ENCODE measurements at places on chromosomes 2 and 18. TPM values are rescaled to one million over a fixed set of nuclear protein-coding genes. Genes with fewer than 3 reads are reported as not detected.
A peak's percentile ranks its signal among the peaks of the same experiment; 100 is the strongest.

- no peak for DNase-seq
Observed at GRCh38 chr2:26088038-26088643, 54.3 kb downstream of the RAB10 start.

GRCh38 chr2:43842866-43843226 is 4.1 kb downstream of the ABCG8 start:
- DNase-seq, result no peak

DNA sequence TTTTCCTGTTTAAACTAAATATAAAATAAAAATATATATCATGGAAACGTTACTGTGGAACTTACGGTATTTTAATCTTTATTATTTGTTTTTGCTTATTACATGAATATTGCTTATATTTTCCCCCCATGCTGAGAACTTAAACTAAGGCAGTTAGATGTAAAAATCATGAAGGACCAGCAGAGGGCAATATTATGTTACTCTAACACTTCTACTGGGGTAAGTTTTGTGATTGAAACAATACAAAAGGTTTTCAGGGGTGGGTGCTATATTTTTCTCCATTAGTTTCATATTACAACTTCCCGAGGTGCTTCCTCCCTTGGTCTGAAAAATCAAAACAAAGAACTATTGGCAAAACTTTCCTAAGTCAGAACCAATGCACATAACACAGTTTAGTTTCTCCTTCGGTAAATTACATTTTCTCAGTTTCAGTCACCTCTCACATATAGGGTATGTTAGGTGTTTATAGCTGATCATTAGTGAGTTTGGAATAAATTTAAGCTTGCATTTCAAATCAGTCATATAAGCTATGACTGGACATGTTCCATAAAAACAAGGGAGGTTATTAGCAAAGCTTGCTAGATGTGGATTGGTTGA is 54.8 kb downstream of the ZNF407 start:
- DNase-seq, result peak; percentile 7

DNA sequence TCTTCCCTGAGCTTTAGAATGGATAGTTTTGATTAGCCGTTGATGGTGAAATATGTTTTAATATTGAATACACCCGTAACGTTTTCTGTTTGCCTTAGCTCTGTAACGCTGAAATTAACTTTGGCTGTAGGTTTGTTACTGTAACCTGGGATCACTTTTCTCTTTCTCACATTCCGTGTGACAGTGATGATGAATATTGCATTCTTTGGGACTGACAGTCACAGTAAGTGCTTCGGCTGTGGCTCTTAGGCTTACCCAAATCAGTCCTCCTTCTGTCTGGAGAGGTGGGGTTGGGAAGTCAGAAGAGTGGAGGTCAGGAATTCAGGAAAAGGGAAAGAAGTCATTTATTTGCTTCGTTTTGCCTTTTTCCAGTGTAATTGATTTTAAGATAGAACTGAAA is 18.0 kb downstream of the RMC1 start:
- no peak for DNase-seq

DNA sequence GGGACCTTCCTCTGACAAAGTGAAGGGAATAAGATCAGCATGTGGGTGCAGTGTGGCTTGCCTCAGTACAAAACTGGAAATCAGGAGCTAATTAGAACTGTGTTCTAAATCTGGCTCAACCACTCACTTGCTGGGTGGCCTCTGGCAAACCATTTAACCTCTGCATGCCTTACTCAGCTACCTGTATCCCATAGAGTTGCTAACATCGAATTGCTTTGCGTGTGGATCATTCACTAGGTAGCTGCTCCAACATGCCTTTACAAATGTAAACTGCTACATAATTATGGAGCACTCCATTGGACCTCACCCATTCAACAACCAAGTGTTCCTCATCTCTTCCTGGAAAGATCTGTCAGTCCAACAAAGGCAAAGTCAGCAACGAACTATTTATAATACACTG is 19.0 kb downstream of the PLEKHM3 start:
- DNase-seq, result no peak

DNA sequence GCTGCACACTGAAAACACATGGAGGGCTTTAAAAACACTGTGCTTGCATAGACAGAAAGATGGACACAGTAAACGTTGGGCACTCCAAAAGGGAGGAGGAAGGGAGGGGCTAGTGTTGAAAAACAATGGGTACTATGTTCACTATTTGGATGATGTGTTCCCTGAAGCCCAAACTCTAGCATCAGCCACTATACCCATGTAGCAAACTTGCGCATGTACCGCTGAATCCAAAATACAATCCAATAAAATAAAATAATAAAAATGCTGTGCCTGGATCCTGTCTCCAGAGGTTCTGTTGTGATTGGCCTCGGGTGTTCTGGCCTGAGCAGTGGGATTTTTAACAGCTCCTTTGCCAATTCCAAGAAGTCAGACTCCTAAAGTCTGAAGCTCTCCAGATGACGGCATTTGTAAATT is 166.0 kb downstream of the TMEM182 start:
- no peak for DNase-seq

GRCh38 chr18:10261344-10262276 is 192.8 kb upstream of the APCDD1 start:
- DNase-seq, result no peak

GRCh38 chr2:12728221-12728777 is 11.6 kb downstream of the TRIB2 start:
- peak; percentile 82 for DNase-seq

DNA sequence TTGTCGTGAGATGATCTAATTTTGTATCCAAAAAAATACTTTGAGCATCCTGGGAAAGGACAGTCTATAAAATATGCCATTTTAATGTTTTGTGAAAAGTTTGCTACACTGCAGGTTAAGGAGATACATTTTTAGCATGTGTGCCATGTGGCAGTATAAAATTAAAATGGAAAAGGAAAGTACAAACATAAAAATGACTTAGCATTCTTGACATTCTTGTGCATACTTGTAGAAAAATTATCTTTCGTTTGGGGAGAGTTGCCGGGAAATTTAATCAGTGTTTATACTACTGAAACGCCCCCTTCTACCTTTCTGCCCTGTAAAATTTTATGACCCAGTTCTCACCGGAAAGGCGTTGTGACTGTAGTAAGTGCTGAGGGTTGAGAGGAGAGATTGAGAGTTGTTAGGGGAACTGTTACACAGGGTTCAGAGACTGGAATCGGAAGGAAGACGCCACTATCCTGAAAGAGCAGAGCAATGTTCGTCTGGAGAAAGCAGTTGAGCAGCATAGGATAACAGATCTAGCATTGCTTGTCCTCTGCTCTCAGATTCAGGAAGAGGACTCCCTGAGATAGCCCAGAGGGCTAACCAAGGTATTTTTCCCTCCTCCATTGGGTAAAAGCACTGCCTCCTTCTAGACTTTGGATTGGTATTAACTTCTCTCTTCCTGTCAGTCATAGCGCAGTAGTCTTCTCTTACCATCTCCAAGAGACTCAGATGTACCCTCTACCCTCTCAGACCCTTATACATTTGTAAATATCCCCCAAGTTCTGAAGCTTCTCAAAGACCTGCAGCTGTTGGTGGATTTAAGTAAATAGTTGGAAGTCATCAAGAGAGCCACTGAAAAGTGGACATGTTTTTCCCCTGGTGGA is 2.7 kb downstream of the CDH20 start:
- DNase-seq, result no peak

- no peak for DNase-seq
Observed at GRCh38 chr18:57585421-57585820, 1.1 kb downstream of the FECH start.

GRCh38 chr2:23788100-23788499 is 138.8 kb downstream of the ATAD2B start:
- DNase-seq, result peak; percentile 45

DNA sequence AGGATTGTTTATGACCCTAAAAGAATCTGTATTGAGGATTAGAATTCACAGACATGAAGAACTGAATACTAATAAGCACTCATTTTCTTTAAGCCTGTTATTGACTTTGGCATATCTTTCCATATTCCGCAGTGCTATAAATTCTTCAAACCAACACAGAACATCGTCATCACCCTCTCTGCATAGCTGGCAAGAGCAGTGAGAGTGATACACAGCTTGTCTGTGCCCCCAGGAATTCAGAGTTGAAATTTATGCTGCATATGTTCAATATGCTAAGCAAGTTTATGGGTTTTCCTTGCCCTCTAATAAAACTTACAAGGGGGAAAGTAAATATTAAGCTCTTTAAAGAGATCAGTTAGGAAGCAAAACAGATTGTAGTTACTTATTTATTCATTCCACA is 32.7 kb downstream of the CTLA4 start:
- no peak for DNase-seq

DNA sequence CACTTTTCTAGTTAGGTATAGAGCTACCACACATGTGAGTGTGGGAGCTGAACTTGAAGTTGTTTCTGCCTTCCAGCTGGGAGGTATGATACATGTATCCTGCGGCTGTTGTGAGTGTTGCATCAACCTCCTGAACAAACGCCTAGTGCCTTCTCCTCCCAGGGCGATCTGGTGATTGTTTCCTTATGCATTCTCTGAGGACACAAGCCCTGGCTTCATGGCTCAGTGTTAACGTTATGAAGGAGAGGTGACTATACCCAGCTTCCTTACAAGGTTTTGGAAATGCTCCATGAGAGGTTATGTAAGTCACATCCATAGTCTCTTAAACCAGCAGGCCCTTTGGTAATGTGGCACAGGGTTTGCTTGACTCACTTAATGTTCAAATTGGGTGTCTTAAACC is 64.9 kb downstream of the SPRED2 start:
- DNase-seq, result no peak

DNA sequence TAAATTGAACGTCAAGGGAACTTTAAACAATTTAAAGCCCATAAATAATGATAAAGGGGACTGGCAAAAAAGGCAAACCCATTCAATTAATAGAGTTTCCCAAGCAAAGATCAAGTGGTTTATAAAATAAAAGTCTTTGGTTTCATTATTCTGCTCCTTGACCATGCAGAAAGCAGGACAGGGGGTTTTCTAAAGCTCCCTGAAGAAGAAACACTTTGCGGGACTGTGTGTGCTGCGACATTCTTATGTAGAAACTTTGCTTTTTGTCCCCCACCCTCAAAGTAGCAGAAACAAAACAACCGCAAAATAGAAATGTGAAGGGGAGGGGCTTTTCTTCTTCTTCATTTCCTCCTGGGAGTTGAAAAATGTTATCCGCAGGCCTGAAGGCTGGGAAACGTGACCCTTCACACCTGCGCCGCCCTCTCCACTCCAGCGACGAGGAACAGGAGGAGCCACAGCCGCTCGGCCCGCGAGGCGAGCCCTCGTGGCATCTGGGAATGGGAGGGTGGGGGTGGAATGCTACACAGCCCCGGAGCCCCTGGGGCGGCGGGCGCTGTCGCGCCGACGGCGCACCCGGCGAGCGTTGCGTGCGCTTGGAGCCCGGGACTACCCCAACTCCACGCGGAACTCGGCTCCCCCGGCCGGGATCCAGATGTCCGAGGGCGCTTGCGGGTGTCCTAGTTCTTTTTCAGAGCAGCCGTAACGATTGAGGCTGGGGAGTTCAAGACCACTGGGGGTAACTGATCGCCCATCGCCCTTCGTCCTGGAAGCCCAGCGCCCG is 4.3 kb upstream of the GBX2 start:
- no peak for DNase-seq

- peak; percentile 82 for DNase-seq
Observed at GRCh38 chr2:240434728-240435456, 571 bp upstream of the GPC1 start.

GRCh38 chr18:4510711-4511110 is 55.6 kb upstream of the DLGAP1 start:
- DNase-seq, result no peak

GRCh38 chr2:129806317-129806716 is 173.1 kb upstream of the RAB6C start:
- no peak for DNase-seq

DNA sequence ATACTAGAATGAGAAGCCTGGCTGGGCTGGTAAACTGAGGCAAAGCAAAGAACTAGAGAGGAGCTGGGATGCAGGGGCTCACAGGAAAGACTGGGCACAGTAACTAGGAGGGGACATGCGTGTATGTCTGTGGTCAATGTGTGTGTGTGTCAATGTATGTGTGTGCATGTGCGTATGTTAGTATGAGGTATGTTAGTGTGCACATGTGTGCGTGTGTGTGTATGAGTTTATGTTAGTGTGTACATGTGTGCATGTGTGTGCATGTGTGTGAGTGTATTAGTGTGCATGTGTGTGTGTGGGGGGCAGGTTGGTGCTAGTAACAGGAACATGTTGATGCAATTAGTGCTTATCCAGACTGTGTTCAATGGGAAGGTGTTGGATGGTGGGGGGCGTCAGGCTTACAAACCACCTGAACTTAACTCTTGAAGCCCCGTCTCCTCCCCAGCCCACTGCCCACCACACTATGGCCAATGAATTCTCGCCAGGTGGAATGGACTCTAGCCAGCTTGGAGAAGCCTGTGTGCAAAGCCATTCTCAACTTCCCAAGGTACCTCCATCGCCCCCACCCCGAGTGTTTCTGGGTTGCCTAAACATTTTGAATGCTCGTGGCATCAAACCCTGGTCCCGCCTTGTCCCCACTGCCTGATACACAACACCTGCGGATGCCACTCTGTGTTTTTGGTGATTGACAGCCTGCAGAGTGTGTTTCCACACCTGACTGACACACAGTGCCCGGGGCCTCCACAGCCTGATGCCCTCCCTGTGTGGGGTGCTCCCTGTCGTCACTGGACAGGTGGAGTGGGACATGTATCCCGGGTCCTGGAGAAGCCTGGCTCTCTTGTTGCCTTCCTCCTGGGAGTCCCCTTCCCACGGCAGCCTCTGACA is 90.1 kb upstream of the ASB18 start:
- no peak for DNase-seq

DNA sequence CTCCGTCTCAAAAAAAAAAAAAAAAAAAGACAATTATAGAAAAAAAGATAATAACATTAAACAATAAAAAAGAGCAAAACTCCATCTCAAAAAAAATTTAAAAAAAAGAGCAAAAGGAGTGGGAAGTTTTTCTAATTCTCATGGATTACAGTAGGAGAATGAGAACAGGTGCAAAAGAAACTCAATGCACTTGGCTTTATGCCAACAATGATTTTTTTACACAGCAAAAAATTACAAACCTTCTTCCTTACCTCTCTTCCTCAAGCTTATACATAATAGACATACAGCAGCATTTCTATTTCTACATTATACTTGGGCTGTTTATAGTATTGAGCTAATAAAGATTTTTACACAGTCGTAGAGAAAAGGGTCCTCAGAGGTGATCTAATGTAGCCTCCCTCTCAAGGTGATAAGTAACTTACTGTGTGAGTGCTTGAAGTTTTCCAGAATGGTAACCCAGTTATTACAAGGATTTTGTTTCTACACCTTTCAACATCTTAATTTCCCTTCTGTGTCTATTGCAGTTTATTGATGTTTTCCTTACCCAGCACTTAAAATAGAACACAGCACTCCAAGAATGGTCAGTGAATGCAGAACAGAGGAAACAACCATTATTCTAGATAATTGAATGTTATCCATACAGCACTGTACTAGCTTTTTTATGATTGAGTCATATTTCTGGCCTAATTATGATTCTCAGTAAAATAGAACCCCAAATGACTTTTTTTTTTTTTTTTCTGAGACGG is 34.9 kb upstream of the RNF138 start:
- DNase-seq, result no peak

The SLC5A6 gene
- polyA plus RNA-seq, result 13.2 TPM

The NXPH2 gene
- polyA plus RNA-seq, result not detected

The MYO3B gene
- not detected for polyA plus RNA-seq

The SFTPB gene
- not detected for polyA plus RNA-seq

The HRH4 gene
- polyA plus RNA-seq, result not detected

The LONRF2 gene
- polyA plus RNA-seq, result not detected

The SLC9A4 gene
- polyA plus RNA-seq, result not detected

The TUBA4B gene
- not detected for polyA plus RNA-seq

The LYPD6B gene
- polyA plus RNA-seq, result not detected

The NRBP1 gene
- polyA plus RNA-seq, result 124 TPM

The GAD1 gene
- polyA plus RNA-seq, result not detected

The KYNU gene
- 0.13 TPM for polyA plus RNA-seq

The AGBL5 gene
- 8.0 TPM for polyA plus RNA-seq

The IMMT gene
- 66.7 TPM for polyA plus RNA-seq

The ANKRD62 gene
- polyA plus RNA-seq, result not detected

Measured in naive thymus-derived CD4-positive, alpha-beta T cell (primary cell).